ENCODE measurements at places on chromosomes 3 and 15.

DNA sequence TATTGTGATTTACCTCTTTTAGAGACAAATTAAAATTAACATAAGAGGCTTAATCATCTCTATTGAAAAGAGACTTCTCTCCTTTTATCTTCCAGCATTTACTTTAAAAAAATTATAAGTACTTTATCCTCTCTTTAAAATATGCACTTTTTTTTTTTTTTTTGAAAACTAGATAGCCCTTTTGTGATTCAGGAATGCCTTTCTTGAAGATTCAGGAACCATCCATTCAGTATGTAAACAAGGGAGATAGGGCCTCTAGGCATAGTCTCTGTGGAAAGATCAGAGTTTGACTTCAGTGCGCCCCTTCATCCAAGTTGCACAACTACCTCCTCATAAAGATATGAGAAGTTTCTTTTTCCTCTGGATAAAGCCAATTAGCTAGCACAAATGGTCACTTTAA is 1163.7 kb downstream of the SI start:
- DNase-seq, result no peak

DNA sequence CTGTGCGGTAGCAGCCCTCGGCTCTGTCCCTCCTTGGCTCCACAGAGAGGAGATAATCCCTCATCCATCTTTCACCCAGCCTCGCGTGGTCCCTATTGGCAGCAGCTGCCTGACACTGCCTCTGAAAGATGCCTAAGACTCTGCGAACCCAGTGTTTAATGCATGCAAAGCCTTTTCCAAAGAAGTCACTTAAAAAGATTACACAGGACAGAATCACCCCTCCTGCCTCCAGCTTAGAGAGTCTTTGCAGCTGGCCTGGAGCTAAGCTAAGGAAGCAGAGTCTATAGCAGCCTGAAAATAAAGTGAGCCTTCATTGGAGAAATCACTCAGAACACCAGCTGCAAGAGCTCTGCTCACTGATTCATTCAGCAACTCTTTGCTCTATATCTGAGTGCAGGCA is 247.2 kb downstream of the SHQ1 start:
- no peak for DNase-seq

DNA sequence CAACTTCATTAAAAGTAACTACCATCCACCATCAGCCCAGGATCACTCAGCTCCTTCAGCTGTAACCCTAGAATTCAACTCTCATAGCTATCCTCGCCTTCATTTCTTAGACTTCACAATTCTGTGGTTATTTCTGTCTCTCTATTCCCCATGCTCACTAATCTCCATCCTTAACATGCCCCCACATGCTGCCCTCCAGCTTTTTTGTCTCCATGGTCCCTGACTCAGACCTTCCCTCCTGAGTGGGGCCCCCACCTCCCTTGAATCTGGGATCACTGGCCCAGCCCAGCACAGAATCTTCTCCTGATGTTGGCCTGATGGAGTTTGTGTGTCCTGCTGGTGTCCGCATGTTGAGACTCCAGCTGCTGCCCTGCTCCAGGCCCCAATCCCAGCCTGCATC is 41.7 kb downstream of the CHST14 start:
- no peak for DNase-seq

DNA sequence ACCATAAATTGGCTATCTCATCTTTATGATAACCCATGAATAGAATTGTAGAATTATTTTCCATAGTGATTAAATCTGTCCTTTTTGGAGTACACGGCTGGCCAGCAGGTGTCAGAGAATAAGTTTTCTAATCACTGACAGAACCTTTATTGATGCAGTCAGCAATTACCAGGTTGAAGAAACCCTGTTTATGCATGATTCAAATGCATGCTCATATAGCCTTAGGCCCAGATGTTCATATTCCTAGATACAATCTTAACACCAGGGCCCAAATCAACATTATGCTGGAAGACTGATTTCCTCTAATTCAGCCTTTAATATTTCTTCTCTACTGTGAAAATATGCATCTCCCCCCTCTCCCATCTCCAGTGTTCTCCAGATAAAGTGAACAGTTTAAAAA is 243.5 kb upstream of the DCBLD2 start:
- no peak for DNase-seq

GRCh38 chr3:133994166-133994890 is 35.4 kb downstream of the SLCO2A1 start:
- DNase-seq, result no peak

DNA sequence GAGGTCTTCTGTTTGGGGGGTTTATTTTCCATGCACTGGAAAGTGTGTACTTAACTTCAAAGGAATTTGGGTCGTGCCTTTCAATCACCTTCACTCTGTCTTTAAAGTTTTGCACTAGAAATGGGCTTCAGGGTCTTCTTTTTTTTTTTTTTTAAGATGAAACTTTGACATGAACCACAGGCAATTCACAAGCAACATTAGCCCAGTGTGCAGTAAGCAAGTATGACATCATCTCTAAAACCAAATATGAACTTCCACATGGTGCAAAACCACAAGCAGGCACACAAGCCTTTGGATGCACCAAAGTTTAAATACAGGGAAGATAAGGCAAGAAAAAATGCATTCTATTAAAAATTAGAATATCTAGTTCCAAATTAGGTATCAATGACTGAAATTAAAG is 381.9 kb downstream of the ERC2 start:
- DNase-seq, result no peak

- no peak for DNase-seq
These were observed 22.3 kb upstream of the CBLB start for GRCh38 chr3:105891101-105891500.

GRCh38 chr15:90564051-90564450 is 34.3 kb downstream of the CRTC3 start:
- DNase-seq, result no peak

DNA sequence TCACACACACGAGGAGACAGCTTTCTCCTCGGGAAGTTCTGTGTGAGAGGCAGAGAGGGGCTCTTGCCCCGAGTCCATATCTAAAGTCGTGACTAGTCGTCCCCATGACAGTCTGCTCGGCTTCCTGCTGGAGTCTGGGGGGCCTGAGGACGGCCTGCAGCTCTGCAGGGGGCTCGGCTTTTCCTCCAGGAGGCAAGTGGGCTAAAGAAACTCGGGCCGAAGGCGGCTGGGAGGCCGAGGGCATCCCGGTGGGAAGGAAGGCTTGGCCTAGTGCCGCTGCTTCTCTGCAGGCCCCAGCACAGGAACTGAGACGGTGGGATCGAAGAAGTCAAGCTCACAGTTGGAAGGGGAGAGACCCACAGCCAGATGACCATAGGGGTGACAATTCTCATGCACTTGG is 25.4 kb upstream of the PIGZ start:
- no peak for DNase-seq

DNA sequence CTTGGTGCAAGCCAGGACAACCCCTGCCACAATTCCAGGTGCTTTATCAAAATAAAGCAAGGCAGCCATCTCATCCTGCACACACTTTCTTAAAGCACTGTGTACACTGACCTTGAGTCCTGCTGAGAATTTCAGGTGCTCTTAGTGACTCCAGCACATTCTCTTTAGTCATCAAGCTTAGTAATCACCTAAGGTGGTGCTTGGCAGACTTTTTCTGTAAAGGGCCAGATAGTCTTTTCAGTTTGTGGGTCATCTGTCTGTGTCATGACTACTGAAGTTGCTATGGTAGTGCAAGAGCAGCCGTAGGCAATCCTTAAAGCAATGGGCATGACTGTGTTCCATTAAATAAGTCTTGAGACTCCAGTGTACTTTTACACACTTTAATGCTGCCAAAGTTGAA is 36.4 kb downstream of the RIOX2 start:
- no peak for DNase-seq

- DNase-seq, result no peak
These were observed 29.0 kb upstream of the BDH1 start for GRCh38 chr3:197584733-197585132.

- no peak for DNase-seq
These were observed 539 bp upstream of the TLNRD1 start for GRCh38 chr15:81000144-81000623.

GRCh38 chr3:13462125-13462629 is 17.9 kb upstream of the HDAC11 start:
- DNase-seq, result no peak

- no peak for DNase-seq
These were observed 561.3 kb downstream of the IGSF11 start for GRCh38 chr3:118473343-118473742.

DNA sequence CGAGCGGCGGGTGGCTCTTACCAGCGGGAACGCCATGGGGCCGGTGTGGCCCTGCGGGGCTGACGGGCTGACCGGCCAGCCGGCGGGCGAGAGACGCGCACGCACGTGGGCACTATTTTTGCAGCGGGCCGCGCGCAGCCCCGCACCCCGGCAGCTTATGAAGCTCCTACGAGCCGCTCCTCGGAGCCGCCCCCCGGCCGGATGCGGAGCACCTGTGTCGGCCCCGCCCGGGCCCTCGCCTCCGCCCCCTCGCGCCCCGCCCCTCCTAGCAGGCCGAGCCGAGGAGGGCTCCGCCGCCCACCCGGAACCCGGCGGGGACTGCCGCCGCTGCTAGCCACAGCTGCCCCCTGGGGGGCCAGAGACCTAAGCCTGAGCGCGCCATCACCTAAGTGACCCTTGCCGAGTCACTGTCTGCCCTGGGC is 683 bp upstream of the CPEB1 start:
- DNase-seq, result no peak

DNA sequence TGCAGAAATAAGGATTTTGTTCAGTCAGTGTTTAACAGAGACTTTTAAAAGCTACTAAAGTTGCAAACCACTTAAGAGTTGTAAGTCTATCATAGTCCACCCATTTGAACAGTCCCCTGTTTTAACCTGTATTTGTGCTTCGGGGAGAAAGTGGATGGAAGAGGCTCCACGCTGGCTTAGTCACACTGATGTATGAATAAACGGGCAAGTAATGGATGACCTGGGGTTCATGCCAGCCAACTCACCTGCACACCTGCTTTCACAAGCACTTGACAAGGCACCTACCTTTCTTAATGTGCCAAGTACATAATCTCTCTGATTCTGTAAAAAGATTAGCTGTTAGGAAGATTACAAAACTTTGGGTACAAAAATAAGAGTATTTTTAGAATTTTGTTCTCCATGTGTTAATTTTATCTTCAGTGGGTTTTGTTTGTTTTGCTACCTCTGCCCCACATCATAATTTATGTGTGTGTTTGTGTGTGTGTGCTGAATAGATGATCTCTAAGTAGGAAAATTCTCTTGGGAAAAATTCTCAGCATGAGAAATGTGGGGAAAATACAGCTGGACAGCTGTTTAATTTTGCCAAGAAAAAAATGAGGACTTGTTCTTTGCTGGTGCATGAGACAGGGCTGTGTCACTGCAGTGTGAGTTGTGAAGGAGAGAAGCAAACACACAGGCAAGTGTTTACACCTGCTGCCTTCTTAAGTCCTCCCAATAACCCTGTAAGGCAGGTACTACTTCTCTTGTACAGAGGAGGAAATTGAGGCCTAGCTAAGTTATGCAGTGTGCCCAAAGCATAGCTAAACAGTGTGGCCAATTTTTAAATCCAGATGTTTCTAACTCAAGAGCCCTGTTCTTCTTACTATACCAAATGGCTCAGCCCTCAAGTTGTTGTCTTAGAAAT is 181.2 kb upstream of the IL12A start:
- DNase-seq, result no peak

DNA sequence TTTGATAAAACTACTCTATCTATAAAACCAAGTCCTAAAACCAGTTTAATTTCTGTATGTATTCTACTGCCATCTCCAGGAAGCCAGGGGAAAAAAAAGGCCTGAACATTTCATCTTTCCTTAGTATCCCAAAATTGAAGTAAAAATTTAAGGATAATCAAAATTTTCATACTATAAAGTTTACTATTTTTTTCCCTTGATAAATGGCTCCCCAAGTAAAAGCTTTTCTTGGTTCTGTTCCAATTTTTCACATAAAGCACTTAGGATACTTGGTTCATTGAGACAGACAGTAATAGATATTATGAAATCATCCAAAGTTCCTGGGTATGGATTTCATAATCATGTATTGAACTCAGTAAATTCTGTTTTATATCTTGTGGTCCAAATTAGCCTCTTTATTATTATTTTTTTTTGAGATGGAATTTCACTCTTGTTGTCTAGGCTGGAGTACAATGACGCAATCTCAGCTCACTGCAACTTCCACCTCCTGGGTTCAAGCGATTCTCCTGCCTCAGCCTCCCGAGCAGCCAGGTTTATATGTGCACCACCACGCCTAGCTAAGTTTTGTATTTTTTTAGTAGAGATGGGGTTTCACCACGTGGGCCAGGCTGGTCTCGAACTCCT is 34.5 kb downstream of the ICE2 start:
- DNase-seq, result no peak

GRCh38 chr3:125480656-125481374 is 39.2 kb downstream of the SNX4 start:
- no peak for DNase-seq

GRCh38 chr3:158098834-158099424 is 7.3 kb downstream of the SHOX2 start:
- no peak for DNase-seq

DNA sequence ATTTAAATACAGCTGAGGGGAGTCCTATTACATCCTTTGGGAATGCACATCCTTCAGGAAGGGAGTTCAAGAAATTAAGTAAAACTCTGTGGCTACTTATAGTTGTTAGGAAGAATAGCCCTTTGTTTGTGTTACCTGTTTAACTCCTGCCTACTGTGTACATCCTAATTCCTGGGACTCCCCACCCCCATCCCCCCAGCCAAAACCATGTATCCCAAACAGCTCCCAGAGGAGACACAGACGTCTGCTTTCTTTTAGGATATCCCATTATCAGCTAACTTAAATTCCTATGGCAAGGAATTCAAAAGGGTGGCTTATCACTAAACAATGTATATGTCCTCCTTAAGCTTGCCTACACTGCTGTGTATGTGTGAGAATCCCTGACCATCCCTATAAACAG is 581.7 kb downstream of the DIPK2A start:
- no peak for DNase-seq

DNA sequence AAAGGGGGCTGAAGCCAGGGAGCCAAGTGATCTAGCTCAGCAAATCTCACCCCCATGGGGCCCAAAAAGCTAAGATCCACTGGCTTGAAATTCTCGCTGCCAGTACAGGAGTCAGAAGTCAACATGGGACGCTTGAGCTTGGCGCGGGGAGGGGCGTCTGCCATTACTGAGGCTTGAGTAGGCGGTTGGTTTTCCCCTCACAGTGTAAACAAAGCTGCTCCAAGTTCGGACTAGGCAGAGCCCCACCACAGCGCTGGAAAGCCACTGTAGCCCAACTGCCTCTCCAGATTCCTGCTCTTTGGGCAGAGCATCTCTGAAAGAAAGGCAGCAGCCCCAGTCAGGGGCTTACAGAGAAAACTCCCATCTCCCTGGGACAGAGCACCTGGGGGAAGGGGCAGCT is 8.1 kb upstream of the SLC25A36 start:
- DNase-seq, result no peak

DNA sequence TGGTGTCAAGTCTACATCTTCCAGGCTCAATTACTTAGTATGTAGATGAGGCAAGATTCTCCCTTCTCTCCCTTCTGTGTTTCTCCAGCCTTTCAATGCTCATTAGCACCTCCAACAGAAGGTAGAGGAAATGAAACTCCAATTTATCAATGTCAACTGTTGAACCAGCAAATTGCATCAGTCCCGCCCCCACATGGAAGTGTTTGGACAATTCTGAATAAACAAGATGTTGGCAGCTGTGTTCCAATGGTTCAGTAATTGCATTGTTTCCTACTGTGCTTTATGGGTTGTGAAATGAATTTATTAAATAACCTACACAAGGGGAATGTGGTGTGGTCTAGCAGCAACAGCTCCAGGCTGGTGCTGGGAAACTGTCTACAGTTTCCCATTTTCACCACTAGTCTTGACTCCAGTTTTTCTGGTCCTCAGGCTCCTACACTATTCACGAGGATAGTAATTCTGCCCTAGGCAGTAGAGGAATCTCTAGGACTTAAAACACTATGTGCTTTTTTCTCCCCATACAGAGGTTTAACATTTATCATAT is 91.9 kb downstream of the MB21D2 start:
- no peak for DNase-seq
